Esophagus muscularis mucosa (tissue), 4 donors: ENCODE measurements at places on chromosomes 6 and 20. TPM values are rescaled to one million over a fixed set of nuclear protein-coding genes. Genes with fewer than 3 reads are reported as not detected.

GRCh38 chr6:49766762-49767161, 20.3 kb downstream of the PGK2 start:
- no peak for DNase-seq
- no peaks in the 10 kb centered on the region for H3K36me3 ChIP-seq

DNA sequence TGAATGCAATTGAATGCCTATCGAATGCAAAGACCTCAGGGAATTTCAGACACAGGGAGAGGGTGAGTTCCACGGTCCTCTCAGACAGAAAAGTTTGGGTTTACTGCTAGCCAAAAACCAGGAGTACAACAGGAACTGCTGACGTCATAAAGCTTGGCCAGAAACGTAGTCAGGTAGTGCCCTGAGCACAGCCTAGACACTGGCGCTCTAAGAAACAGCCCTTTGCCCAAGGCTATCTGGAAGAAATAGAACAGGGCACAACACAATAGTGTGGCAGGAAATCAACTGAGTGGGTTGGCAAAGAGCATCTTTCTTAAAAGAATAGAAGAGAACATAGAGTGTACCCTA, 58.0 kb downstream of the GFOD1 start:
- H3K27ac ChIP-seq = no peak overlapping the region
- no peak for DNase-seq
- no peaks in the 10 kb centered on the region for H3K36me3 ChIP-seq
- peaks cover 43% of the 10 kb centered on the region for H3K4me1 ChIP-seq

DNA sequence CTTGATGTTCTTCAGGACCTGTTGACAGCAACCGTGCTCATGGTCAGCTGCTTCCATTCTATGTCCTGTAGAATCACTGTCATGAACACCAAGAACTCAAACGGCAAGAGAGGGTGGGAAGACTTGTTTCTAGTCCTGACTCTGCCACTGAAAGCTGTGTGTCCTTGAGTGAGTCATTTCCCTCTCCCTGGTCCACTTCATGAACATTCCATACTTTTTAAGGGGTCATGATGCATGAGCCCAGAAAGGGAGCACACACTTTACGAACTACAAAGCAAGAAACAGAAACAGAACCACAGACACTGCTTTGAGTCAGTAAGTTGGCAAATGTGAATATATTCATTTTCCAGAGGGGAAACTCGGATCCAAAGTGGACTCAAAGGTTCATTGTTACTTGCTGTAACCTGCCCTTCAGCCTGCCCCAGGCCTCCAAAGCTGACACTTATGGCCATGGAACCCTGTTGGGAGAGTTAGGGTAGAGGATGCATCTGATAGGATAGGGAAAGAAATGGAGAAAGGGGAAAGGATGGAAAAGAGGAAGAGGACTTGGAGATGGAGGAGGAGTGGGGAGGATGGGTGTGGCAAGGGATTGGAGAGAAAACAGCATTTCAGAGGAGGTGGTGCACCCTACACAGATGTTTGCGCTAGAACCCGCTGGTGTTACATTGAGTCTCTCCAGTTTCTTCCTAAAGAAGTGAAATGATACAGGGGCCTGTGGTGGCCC, 129.8 kb downstream of the FOXO3 start:
- no peak overlapping the region for H3K4me3 ChIP-seq
- DNase-seq = no peak
- peak overlapping the region; percentile 59 for H3K27ac ChIP-seq

- H3K27me3 ChIP-seq = no peaks in the 10 kb centered on the region
- H3K27ac ChIP-seq = no peak overlapping the region
- H3K4me1 ChIP-seq = peaks cover 7% of the 10 kb centered on the region
Observed at GRCh38 chr6:148952147-148953035, 205.6 kb downstream of the UST start.

DNA sequence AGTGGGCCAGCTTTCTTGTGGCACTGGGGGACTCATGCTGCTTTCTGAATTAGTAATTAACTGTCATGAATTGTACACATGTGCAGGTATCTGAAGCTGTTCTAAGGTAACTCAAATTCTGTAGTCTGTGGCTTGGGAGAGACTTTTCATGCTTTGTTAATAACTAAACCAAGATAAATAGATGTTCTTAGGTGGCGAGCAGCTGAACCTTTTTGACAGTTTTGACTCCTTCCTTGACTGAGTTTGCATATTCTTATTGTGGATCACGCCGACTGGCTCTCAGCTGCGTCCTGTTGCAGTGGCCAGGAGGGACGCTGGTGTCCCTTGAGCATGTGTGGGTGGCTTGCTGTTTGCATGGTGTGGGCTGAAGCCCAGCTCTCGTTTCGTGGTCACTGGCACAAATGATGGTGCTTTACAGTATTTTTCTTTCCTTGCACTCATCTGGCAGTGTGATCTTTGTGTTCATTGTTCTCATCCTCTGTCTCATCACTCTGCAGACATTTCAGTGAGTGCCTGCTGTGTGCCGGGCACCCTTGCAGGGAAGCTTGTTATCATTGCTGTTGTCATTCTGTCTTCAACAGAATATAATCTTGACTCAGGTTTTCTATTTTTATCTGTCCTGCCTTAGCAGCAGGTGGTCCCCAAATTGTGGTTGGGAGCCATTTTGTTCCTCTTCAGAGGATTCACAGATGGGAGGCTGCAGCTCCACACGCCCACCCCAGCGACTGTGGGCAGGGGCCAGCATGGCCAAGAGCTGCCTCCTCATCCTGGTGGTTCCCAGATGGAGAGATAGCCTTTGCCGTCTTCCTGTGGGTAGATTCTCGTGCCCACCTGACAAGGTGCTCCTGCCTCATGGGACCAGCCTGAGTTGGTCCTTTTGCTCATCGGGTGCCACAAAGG, 39.6 kb downstream of the DUSP22 start:
- peaks cover 17% of the 10 kb centered on the region for H3K4me1 ChIP-seq
- no peaks in the 10 kb centered on the region for H3K36me3 ChIP-seq
- H3K27ac ChIP-seq = no peak overlapping the region
- H3K4me3 ChIP-seq = no peak overlapping the region

GRCh38 chr20:52039790-52040189, 151.8 kb downstream of the ZFP64 start:
- no peaks in the 10 kb centered on the region for H3K27me3 ChIP-seq
- no peak overlapping the region for H3K4me3 ChIP-seq
- no peaks in the 10 kb centered on the region for H3K36me3 ChIP-seq
- no peak for DNase-seq
- H3K4me1 ChIP-seq = no peaks in the 10 kb centered on the region
- H3K27ac ChIP-seq = no peak overlapping the region

- no peak overlapping the region for H3K27ac ChIP-seq
- no peak overlapping the region for H3K4me3 ChIP-seq
- no peaks in the 10 kb centered on the region for H3K36me3 ChIP-seq
Observed at GRCh38 chr20:40882152-40882551, 146.5 kb upstream of the TOP1 start.

- no peak overlapping the region for H3K4me3 ChIP-seq
- no peaks in the 10 kb centered on the region for H3K27me3 ChIP-seq
- no peak overlapping the region for H3K27ac ChIP-seq
- H3K36me3 ChIP-seq = peaks cover 5% of the 10 kb centered on the region
- H3K4me1 ChIP-seq = no peaks in the 10 kb centered on the region
- no peak for DNase-seq
Observed at GRCh38 chr6:158050107-158050735, 68.6 kb downstream of the SYNJ2 start.

DNA sequence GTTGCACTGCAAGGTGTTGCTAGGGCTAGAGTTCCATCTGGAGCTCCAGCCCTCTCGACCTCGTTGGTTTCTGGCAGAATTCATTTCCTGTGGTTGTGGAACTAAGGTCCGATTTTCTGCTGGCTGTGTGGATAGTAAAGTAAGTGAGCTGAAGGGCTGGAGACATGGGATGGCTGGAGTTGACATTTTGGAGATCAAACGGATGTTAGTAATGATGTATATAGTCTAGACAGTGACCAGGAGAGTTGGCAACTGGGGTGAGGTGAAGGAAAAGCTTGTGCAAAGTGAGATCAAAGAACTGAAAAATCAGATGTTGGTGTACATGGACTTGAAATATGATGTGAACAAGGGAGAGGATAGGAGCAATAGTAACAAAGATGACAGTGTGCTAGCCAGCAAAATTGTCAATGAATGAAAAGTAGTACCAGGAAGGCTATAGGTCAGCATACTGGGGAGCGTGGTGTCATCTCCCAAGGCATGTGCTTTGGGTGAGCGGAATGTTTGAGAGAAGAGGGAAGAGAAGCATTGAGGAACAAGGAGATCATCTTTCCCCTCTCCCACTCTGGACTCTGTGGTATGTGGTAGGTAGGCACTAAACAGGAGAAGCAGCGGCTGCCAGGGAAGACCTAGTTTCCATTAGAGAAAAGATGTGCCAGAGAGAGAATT, 7.8 kb downstream of the QRSL1 start:
- no peaks in the 10 kb centered on the region for H3K27me3 ChIP-seq
- peaks cover 7% of the 10 kb centered on the region for H3K36me3 ChIP-seq
- H3K27ac ChIP-seq = no peak overlapping the region
- no peak overlapping the region for H3K4me3 ChIP-seq

- peaks cover 5% of the 10 kb centered on the region for H3K27me3 ChIP-seq
- no peaks in the 10 kb centered on the region for H3K36me3 ChIP-seq
- no peak overlapping the region for H3K27ac ChIP-seq
- DNase-seq = no peak
Observed at GRCh38 chr20:3166338-3166912, 6.8 kb upstream of the FASTKD5 start.

The VWA7 gene
- 0.50 TPM for total RNA-seq

The CST4 gene
- total RNA-seq = not detected

The TSHZ2 gene
- total RNA-seq = 10.3 TPM

The DSTN gene
- total RNA-seq = 3,630 TPM

The PRRT1 gene
- total RNA-seq = 4.4 TPM
